ENCODE measurements at places on chromosomes 5 and 9.

GRCh38 chr5:25713259-25713658 is 1068.5 kb upstream of the CDH10 start:
- no peak for DNase-seq

GRCh38 chr5:149345892-149346222 is 558 bp downstream of the GRPEL2 start:
- no peak for DNase-seq

GRCh38 chr9:34143116-34143515 is 16.6 kb upstream of the DCAF12 start:
- DNase-seq = no peak

DNA sequence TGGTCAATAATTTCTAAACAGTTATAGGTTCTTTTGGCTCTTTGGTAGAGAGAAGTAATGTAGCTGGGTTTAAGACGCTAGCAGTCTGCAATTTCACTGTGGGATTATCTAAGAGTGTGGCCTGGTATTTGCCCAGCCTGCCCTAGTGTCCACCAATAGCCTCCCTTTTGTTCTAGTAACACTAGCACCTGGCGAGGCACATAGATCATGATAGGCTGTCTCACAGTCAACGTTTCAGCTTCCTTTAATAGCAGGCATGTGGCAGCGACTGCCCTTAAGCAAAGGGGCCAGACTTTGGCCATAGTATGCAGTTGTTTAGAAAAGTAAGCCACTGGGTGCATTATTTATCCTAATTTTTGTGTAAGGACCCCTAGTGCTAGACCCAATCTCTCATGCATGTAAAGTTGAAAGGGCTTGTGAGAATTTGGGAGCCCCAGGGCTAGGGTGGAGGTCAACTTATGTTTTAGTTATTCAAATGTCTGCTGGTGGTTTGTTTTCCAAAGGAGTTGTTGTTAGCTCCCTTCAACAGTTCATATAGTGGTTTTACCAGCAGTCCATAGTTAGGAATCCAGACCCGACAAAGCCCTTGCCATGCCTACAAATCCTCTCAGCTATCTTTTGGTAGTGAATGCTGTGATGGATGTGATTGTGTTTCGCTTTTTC is 274.3 kb downstream of the HTR1A start:
- no peak for DNase-seq

GRCh38 chr9:96052686-96053085 is 177.2 kb downstream of the ERCC6L2 start:
- no peak for DNase-seq

DNA sequence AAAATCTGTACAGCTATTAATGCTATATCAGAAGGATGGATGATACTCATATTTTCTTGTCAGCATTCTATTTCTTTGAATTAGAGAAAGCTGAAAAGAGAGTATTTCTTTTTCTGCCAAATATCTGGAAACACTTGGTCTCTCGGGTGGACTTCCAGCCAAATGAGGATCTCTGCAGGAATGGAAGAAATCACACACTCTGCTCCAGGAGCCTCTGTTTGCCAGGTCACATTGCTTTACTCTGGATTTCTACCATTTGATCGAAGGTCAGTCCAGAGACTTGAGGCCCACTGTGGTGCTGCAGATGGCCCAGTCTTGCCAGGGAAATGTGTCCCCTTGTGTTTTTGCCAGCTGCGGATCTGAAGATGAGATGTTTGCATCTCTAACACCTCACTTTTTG is 154.1 kb downstream of the PCSK1 start:
- no peak for DNase-seq
